ENCODE measurements at places on chromosomes 6 and 20. TPM values are rescaled to one million over a fixed set of nuclear protein-coding genes. Genes with fewer than 3 reads are reported as not detected.

DNA sequence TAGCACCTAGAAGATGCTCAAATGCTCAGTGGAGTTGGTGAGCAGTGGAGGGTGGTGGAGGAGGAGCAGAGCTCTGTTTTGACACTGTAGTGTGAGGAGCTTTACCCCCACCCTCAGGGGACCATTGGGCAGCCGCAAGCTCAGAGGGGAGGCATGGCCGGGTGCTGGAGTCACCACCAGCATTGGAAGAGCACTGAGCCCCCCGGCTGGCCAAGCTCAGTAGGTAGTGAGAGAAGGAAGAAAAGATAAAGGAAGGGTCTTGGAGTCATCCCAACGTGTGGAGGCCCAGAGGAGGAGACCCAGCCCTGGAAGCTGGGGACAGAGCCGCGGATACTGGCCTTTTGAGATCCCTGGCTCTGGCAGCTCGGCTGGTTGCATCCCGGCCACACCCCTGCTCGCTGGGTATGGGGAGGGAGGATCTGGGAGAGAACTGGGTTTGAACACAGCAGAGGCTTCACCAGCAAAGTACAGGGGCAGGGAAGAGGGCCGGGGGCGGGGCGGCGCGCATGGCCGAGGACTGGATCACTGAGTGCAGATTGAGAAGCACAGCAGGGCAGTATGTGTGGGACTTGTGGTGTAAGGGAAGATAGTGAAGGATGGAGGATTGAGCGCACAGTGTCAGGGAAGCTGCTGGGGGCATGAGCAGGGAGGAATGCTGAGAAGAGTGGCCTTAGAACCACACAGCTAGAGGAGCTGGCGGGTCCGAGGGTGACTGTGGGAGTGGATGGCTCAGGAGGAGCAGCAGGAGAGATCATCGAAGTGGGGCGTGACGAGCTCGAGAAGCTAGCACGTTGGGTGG is 24.4 kb downstream of the SYNDIG1 start:
- DNase-seq = no peak

- no peak for DNase-seq
Observed at GRCh38 chr6:147132889-147133288, 71.3 kb upstream of the STXBP5 start.

DNA sequence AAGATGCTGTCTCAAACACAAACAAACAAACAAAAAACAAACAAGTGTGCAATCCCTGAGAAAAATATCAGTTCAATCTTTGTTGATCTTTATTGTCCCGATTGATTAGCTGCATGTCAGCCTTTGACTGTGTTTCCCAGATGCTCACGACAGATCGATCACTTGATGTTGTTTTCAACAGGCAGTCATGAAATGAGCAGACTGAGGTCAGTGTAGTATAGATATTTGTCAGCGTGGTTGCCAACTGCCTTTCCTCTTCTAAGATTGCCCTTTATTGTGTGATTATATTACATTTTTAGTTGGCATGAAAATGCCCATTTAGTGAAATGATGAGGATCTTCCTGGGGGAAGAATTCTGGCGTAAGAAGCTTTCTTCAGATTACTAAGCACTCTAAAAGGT is 25.6 kb downstream of the UTRN start:
- peak; percentile 58 for DNase-seq

DNA sequence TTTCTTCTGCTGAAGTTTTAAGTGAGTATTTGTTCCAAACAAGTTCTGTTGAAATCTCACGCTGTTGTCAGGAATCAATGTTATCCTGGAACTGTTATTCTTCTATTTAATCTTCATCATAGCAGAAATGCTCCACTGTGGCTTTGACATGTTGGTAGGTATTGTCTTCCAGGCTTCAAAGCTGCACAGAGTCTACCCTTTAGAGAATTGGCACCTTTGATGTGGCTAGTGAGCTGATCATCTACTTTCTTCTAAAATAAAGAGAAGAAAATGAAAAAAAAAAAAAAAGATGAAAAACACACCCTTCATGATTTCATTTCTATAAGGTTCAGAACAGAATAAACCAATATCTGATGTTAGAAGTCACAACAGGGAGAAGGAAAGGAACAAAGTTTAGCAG is 5.8 kb upstream of the ZSCAN23 start:
- DNase-seq = no peak

DNA sequence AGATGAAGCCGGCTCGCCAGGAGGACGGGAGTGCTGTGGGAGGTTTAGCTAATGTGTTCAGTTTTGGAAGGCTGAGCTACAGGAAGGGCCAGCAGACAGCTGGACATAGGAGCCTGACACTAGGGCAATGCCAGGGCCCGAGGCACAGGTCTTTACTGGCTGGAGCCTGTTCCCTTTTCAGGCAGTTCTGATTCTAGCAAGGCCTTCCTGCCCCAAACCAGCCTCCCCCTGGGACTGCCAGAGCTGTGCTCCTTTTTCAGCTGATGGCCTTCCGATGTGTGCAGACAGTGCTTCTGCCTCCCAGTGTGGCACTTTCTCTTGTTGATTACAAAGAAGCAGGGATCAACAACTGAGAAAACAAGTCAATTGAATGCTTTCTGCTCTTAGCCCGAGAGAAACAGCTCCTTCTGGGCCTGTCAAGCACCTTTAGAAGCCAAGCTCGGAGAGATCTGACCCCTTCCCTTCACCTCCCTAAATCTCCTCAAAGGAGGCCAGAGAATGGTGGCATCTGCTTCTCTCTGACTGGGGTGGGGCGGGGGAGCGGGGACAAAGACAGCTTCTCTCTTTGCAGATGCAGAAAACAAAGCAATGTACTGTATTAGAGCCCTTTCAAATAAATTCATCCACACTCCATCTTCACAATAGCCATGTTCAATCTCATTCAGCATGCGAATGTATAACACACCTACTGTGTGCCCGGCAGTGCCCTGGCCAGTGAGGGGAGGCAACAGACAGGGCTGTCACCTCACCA is 63.2 kb downstream of the RAB44 start:
- DNase-seq = no peak

CRYBG1 gene
- total RNA-seq = 26.6 TPM

OXT gene
- total RNA-seq = 0.40 TPM

GRCh38 chr20:64139199-64140060 is 24.8 kb upstream of the MYT1 start:
- no peak for DNase-seq

GRCh38 chr6:20540683-20541082 is 6.4 kb downstream of the CDKAL1 start:
- DNase-seq = no peak

TBXT gene
- not detected for total RNA-seq

GRCh38 chr6:38984723-38985122 is 63.9 kb upstream of the GLP1R start:
- no peak for DNase-seq

SLC44A4 gene
- total RNA-seq = 0.19 TPM

DNA sequence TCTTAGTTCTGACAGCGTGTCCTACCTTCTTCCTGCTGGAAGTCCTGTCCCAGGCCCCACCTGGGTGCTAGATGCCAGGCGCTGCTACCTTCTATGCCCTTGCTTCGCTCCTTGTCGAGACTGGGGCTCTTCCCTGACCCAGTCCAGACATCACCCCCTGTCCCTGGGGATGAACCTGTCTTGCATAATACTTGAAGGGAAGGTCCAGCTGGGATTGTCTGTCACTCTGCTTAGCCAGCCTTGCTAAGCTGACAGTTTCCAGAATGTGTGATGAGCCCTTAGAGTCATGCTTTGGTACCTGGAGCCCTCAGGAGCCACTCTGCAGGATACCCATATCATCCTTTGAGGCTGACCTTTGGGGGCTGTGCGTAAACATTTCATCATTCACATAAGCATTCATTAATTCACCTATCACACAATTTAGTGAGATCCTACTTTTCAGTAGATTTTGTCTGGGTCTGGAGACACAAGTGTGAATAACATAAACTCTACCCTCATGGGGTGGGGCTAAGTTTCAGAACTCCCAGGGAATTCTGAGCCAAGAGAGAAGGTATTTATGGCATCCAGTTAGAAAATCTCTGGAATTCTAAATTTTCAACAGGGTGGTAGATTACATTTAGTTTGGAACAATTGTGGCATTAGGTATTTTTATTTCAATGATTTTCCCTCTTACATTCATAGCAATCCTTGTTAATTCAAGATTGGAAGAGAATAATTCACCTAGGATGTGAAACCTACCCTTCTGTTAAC is 151.1 kb upstream of the HDAC2 start:
- DNase-seq = no peak

Data from activated CD4-positive, alpha-beta T cell treated with anti-CD3 and anti-CD28 coated beads for 36 hours (primary cell).